ENCODE measurements at places on chromosomes 3 and 15.

GRCh38 chr3:181724192-181724965, 12.7 kb downstream of the SOX2 start:
- no peak for DNase-seq

DNA sequence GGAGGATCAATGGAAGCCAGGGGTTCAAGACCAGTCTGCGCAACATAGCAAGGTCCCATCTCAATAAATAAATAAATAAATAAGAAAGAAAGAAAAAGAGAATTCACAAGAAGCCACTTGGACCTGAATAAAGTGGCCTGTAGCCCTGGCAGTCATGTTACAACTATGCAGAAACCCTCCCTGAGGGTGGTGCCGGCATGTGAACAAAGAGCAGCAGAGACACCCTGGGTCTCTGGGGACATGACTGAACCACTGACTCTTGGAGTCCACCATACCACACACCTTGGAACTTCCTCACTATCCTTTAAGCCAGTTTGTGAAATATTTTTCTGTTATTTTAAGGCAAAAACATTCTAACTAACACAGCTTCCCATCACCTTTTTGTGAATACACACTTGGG, 93.0 kb downstream of the MEIS2 start:
- DNase-seq, result no peak

DNA sequence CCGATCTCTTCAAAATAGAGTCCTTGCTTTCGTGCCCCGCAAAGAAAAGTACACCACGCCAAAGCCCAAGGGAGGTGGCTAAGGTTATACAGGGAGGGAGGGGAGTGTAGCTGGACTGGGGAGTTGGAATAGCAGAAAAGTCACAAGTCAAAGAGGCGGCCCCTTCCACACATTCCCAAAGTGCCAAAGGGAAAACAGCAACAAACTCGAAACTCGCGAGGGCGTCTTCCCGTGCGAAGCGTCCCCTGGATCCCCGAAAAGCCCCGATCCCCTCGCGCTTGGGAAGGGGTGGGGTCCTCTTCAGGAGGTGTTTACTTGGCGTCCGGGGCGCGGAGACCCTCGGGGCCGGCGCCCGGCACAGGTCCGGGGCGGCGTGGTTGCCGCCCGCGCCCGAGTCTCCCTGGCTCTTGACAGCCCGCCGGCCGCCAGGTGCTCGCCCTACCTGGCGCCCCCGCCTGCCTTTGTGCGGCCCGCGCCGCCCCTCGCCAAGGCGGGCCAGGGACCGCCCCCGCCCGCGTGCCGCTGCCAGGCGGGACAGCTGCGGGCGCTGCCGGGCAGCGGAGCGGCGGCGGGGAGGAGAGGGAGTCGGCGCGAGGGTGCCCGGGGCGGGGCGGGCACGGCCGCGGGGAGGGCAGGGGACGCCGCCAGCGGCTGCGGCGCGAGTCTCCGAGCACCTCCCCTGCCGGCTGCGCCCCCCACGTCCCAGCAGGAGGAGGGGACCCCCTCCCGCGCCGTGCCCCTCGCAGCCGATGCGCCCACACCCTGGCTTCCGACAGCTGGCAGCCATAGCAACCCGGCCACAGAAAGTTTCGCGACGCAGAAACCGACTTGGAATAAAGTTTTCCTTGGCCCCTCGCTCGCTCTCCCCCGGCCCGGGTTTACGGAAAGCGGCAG, 966 bp downstream of the MYO1E start:
- no peak for DNase-seq

DNA sequence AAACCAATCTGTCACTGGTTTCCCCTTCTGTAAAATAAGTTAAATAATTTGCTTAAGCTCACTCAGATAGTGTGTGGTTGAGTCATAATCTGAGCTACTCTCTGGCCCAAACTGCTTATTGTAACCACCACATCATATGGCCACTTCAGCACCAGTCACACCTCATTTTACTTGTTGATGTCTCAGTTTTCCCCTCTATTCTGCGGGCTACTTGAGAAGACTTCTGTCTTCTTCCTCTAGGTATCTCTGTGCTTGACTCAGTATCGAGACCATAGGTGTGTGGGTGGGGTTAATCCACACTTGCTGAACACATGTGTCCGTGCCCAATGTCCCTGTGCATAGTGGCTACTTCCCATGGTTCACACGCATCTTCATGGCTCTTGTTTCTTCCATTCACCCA, 32.9 kb downstream of the CRYGS start:
- DNase-seq, result no peak

DNA sequence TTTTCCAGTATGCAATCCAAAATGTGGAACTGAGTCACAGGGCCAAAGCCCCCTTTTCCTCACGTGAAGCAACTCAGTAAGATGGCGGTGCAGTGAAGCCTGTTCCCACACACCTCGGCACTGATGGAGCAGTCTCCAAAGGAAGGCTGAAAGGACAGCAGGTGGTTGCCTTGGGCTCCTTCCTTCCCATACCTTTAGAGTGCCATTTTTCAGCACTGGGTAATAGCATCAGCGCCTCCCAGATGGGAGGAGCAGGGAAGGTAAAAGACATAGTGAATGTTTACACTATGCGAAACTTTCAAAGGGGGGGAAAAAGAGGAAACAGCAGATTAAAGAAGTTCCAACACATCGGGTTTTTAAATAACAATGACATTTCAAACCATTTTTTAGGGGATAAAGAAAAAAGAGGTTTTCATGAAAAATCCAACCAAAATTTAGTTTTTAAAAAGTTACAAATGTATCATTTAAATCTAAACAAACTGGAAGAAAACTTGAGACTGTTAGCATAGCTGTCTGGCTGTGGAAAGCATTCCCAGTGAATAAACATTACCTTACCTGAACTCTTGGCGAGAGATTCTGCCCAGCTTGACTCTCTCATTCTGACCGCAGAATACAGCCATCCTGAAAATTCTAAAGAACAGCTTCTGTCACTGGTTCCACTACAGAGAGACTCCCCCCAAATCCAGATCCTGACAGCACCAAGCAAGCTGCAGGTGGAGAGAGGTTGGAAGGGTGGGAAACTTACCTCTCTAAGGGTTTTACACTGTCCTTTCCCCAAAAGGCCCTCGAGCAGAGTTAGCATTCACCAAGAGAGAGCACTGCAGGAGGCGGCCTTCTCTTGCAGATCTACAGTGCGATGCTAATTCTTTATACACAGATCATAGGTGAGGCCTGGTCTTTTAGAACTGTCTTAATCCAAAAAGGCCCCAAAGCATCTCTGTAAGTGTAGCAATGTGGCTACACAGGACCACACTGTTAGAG, 32.6 kb downstream of the ABCC5 start:
- DNase-seq, result no peak

DNA sequence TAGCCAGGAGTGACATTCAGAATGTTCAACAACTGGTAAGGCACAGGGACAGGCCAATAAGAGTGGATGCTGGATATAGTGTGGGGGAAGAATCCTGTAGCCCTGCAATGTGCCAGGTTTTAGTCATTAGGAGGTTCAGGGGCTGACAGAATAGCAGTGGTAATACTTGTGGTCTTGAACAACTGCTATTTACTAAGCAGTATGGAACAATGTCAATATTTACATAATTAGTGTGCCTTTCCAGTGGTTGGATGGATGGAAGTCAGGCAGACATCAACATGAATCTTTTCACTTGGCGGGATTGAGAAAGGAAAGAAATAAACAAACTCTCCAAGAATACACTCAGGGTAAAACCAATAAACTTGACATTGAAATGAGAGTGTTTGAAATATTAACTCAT, 55.1 kb downstream of the OTOL1 start:
- DNase-seq, result no peak

All from stimulated activated CD8-positive, alpha-beta memory T cell treated with anti-CD3 and anti-CD28 coated beads, Interleukin-7, amount 100 ng/mL, for 1 hour (primary cell).